ENCODE measurements at places on chromosomes 16 and 17.

DNA sequence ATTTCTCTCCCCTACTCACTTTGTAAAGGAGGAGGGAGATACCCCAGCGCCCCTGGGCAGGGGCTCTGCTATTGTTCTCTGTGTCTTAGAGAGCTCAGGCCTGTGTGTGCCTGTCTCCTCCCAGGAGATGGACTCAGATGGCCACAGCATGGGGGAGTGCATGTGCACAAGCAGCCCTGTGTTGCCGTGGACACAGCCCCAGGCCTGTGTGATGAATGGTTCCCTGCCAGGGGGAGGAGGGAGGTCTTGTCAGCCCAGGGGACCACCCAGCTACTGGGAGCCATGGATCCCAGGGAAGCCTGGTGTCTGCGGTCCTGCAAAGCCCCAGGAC is 26.3 kb downstream of the GINS2 start:
- DNase-seq = no peak

DNA sequence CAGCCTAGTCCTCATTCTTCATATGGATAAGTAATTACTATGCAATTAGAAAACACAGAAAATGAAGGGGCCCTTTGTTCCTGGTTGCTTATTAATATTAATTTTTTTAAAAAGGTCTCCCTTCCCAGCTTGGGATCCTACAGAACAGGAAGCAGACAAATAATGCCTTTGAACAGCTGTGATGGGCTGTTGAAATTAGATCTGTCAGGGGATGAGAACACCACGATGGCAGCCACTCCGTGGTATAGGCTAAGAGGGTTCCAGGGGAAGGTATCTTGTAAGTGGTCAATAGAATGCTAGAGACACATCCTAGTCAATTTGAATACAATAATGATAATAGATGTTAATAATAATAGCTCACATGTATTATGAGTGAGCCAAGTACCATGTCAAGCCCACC is 83.1 kb downstream of the CCDC182 start:
- DNase-seq = no peak

DNA sequence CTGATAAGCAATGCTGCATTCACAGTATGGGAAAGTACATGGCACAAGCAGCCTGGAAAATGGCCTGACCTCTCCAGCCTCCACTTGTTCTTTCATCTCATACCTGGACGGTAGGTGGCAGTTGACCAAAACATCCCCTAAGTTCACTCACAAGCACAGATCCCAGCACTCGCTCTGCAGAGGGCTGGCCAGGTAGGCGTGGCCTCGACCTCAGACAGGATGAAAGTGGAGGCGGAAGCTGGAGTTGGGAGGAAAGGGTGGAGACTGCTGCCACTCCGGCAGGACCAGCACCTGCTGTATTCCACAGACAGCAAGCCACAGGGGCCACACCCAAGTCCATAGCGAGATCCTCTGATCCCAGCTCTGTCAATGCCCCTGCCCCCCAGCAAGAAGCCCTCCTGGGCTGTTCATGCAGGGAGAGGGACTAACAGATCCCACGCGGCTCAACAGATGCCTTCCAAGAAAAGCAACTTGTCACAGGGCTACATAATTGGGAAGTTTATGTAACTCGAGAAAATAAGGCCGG is 31.3 kb downstream of the ZCCHC14 start:
- DNase-seq = no peak

GRCh38 chr16:3935921-3936320 is 55.4 kb upstream of the CREBBP start:
- DNase-seq = no peak

DNA sequence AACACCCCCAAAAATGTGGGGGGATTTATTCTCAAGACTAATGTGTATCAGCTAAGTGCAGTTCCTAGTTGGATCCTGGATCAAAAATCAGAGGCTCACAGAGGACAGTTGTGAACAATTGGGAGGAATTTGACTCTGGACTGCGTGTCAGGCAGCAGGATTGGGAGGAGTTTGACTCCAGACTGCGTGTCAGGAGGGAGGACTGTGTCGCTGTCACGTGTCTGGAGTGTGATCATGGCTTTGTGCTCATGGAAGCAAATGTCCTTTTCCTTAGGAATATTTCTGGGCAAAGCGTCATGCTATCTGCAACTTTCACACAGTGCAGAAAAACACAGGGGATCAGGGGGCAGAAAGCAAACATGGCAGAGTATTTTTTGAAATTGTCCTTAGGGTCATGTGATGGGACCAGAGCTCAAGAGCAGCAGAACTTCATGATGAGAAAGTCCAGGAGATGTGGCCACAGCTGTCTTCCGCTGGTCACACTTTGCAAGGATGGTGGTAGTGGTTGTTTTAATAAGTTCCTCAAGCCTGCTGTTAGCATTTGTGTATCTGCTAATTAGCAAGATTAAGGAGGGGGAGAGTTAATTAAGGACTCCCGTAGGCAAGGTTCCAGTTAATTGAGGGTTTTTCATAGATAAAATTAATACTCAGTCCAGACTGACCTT is 122.0 kb upstream of the CHMP6 start:
- DNase-seq = no peak

- peak; percentile 44 for DNase-seq
These were observed 17.6 kb downstream of the HIGD1B start for GRCh38 chr17:44865231-44865660.

GRCh38 chr16:56970934-56971767 is 9.4 kb downstream of the CETP start:
- no peak for DNase-seq

DNA sequence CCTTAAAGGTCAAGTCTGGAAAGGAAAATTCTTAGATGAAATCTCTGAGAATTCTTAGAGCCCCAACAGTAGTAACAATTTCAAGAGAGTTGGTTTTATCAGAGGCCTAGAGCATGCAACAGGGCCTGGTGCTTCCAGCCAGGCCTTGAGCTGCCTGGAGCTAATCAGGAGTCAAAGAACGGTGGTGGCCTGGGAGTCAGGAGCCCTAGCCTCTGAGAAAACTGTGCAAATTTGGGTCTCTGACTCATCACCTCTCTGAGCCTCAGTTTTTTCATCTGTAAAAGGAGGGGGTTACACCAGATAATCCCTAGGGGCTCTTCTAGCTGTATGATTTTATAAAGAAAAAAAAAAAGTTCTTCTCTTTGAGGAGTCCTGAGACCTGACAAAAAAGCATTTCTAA is 227.3 kb upstream of the RPL38 start:
- no peak for DNase-seq

DNA sequence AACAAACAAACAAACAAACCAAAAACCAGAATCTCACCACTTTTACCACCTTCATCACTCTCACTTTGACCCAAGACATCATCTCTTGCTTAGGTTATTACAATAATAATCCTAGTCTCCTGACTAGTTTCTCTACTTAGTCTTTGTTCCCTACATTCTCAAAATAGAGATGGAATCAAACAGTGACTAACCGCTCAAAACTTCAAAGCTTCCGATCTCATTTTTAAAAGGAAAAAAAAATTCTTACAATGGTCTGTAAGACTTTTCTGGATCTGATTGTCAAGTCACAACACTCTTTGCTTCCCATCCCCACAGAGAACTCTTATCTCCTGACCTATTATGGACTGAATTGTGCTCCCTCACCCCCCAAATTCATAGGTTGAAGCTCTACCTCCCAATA is 60.9 kb downstream of the SPAG9 start:
- no peak for DNase-seq

DNA sequence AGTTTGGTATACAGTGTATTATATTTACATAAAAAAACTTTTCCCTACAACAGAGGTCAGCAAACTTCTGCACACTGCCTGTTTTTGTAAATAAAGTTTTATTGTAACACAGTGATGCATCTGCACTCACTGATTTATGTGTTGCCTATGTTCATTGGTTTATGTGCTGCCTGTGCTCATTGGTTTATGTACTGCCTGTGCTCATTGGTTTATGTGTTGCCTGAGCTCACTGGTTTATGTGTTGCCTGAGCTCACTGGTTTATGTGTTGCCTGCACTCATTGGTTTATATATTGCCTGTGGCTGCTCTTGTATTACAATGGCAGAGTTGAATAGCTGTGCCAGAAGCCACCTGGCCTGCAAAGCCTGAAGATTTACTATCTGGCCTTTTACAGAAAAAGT is 81.6 kb downstream of the MYH11 start:
- DNase-seq = no peak

- DNase-seq = no peak
These were observed 11.3 kb upstream of the ABCA10 start for GRCh38 chr17:69239611-69240600.

- DNase-seq = no peak
These were observed 5.1 kb downstream of the TMEM235 start for GRCh38 chr17:78236362-78237127.

All from GM04504 (cell line).